Iris pigment epithelial cell (primary cell): ENCODE measurements at places on chromosomes 13 and 19.

- DNase-seq = no peak
These were observed 49.1 kb upstream of the FLT1 start for GRCh38 chr13:28544026-28544425.

DNA sequence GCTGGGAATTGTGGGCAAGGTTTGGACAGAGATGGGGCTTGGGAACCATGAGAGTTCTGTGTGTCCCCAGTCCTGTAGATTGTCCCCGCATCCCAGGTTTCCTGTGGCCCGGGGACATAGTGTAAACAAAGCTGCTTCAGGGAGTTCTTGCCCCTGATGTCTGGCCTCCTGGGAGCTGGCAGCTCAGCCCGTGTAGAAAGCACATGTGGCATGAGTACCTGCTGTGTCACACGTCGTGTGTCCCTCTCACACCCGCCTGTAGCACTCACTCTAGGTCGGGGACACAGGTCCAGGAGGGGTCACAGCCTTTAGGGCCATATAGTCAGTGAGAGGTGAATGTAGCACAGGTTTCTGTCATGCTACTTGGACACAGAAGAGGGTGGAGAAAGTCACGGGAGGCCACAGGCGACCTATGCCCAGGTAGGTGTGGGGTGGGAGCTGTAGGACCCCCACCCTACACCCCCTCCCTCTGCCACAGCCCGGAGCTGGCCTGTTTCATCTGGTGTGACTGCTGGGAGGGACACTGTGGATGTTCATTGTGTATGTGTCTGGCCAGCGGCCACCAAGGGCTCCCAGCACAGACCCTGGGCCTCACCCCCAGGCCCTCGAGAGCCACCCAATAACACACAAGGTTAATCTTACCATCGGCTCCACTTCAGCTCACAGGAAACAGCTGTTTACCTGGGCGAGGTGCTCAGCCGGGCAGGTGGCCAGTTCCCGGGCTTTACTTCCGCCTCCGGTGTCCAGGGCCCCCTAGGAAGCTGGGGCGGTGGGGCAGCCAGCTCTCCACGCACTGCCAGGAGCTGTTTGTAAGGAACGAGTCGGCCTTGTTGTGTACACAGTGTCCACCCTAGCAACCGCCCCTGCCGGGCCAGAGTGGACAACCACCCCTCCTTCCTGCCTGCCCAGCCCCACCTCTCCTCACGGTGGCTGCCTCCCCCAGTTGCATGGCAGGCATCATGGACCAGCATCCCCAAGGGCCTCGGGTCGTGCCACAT lies 49.7 kb downstream of the COMP start:
- DNase-seq = no peak

- DNase-seq = peak; percentile 40
These were observed 546.6 kb downstream of the DACH1 start for GRCh38 chr13:71320452-71320851.

DNA sequence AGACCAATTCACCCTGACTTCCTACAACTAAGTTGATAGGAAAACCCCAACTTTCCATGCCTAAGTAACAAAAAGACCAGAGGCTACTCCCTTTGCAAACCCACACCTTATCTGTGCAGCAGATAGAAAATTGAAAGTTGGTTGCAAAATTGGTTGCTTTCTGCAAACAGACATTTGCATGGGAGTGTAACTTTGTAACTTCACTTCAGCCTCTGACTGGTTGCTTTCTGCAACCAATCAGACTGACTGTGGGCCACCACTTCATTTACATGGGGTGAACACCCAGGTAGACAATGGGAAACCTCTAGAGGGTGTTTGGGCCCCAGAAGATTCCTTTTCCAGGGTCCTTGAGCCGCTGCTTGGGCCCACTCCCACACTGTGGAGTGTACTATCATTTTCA lies 9.8 kb downstream of the TEX30 start:
- no peak for DNase-seq

DNA sequence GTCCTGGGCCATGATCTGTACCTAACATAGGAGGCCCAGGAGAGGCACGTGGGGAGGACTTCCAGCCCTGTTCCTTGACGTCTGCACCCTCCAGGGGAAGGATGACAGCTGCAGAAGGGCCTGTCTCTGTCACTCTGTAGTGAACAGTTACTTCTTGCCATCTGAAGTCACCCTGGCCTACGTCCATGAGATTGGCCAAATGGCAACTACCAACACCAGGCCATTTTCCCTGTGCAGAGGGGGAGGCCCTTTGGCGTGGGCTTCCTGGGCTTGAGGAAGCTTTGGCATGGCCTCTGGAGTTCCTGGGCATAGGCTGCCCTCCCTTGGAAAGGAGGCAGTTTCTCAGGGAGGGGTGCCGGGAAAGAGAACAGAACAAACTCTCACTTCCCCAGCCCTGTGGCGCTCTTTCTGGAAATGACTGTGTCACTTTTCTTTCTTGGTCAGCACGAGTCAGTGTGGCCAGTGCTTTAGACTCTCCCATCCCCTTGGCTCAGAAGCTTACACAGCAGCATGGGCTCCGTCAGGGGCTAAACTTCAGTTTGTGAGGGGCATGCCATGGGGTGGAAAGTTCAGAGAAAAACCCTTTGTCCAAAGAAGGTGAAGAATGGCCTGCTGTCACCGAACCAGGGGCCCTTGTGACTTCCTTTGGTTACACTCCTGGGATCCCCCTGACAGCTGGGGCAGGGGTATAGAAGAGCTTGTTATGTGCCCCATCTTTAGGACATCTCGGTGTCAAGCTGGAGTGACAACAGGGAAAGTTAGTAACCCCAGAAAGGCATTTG lies 5.3 kb downstream of the CARM1 start:
- no peak for DNase-seq

GRCh38 chr19:23772675-23773063 lies 14.0 kb upstream of the ZNF681 start:
- no peak for DNase-seq

DNA sequence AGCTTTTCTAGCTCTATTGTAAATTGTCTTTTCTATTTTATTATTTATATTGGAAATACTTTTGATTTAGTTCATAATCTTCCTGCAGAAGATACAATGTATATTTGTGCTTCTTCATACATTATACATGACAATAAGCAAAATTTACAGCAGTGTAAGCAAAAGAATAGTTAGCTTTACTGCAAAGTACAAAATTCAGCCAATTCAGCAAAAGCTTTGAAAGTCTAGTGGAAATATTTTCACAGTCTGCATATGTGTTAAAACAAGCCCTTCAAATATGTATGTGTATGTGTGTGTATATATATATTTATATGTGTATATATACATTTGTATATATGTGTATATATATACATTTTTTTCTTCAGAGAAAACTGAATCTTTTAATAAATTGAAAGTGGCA lies 879.1 kb downstream of the SLITRK1 start:
- no peak for DNase-seq

DNA sequence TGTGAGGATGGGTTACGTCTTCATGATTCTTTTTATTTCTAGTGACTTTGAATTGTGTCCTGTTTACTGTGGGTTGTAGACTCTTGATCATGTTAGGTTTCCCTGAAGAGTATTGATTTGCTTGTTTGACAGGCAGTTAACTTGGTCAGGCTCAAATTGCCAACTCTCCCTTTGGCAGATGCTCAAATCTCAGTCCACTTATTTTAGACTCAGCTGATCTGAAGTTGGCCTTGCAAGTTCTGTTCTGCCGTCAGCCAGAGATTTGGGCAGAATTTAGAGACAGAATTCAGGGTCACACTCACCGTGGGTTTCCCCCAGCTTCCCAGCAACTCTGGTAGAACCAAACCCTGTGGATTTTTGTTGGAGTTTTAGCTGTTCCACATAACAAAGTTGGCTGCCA lies 71.6 kb upstream of the TEX29 start:
- no peak for DNase-seq

GRCh38 chr19:19627621-19628500 lies at the start of gene LPAR2:
LPAR2 (minus strand) TSS chr19:19628220; CDS start chr19:19627275, 945 bp downstream.
- no peak for DNase-seq

GRCh38 chr13:99013951-99014350 lies 36.1 kb upstream of the DOCK9 start:
- no peak for DNase-seq

DNA sequence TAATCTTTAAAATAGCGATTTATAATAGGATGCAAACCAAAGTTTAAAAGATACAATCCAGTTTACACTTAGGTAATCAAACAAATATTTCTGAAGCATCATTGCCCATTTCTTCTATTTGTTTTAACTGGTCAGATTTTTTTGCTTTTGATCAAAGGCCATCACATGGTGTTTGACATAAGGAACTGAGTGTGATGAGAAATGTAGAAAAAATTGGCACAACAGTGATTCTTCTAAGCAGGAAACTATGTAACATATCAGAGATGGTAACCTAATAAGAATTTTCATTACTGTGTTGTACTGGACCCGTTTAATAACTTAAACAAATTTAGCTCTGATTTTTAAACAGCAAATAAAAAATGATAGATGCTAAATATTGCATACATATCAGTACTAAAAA lies 644.7 kb upstream of the KLF12 start:
- peak; percentile 36 for DNase-seq

DNA sequence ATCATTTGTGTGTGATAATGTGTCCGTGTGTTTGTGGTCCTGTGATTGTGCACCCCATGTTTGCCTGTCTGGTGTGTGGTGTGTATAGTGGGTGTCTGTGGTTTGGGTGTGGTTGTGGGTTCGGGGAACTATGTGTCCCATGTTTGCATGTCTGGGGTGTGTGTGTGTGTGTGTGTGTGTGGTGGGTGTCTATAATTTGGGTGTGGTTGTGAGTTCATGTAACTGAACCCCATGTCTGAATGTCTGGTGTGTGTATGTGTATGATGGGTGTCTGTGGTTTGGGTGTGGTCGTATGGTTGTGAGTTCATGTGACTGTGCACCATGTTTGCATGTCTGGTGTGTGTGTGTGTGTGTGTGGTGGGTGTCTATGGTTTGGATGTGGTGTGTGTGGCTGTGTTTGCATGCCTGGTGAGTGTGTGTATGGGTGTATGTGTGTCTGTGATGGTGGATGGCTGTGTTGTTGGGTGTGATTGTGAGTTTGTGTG lies 11.1 kb upstream of the NFIX start:
- DNase-seq = no peak

- DNase-seq = no peak
These were observed 26.5 kb downstream of the GPR18 start for GRCh38 chr13:99231721-99232120.

- no peak for DNase-seq
These were observed 792.9 kb downstream of the LIG4 start for GRCh38 chr13:107422421-107422820.

DNA sequence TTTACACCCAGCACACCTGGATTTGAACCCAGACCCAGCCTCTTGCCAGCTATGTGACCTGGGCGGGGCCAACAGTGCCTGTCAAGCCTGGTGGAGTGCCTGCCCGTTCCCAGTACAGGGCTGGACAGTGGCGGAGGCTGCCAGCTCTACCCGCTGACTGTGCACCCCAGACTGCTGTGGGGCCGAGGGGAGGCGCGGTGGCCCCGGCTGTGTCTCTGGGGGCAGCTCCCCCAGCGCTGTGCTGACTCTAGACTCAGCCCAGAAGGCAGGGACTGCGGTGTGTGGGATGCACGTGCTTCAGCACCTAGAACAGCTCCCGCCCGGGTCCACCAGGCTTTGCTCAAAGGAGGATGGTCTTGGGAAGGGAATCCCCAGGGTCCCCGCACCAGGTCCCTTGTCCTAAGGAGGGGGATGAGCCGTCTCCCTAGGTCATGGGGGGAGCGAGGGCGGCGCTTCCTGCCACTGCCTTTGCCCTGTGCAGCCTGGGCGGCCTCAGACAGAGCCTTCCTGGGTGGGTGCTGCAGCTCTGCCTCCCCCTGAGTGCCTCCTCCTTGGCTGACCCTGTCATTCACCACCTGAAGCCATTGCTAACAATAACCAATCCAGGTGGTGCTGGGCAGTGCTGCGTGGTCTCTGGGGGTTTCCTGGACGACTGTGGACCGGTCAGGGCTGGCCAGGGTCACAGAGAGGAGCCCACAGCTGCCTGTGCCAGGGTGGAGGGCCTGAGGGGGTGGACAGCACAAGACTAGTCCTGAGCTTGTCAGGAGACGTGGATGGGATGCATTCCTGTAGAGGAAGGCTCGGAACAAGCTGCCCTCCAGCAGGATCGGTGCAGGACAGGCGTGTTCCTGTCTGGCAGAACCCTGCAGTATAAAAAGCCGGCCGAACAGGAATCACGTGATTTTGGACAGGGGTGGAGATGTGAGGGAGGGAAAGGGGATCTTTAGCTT lies 18.6 kb downstream of the TMEM255B start:
- peak; percentile 30 for DNase-seq

DNA sequence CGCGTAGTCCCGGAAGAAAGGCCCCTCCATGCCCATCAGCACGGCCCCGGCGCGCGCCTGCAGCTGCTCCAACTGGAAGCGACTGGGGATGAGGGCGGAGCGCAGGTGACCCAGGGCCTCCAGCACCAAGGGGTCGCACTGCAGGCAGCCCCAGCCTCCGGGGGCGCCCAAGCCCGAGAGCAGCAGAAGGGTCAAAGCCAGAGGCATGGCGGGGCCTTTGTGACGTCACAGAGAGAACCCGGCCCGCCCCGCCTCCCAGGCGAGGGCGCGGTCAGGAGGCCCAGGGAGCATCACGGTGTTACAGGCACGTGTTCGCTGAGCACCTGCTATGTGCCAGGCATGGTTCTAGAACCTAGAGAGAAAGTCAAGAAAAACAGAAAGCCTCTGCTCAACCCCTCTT lies at the start of gene IZUMO2:
TSS of gene IZUMO2 (minus strand) at position 294 of the 400 bp plus-strand sequence. CDS start at position 207, 87 bp downstream.
- DNase-seq = no peak

GRCh38 chr13:73274147-73274546 lies 215.3 kb downstream of the KLF5 start:
- peak; percentile 72 for DNase-seq

DNA sequence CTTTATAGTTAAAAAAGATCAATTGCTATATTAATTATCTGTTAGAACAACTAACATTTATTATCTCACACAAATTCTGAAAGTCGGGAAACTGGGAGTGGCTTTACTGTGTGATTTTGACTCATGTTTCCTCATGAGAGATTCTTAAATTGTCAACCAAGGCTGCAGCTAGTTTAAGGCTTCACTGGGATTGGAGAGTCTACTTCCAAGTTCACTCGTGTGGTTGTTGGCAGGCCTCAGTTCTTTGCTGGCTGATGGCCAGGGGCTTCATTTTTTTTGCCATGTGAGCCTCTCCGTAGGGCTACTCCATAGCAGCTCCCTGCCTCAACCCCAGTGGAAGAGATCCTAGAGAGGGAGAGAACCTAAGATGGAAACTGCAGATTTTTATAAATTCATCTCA lies 24.5 kb upstream of the LPAR6 start:
- peak; percentile 64 for DNase-seq

- DNase-seq = no peak
These were observed 240.4 kb downstream of the KCNRG start for GRCh38 chr13:50255639-50256038.

DNA sequence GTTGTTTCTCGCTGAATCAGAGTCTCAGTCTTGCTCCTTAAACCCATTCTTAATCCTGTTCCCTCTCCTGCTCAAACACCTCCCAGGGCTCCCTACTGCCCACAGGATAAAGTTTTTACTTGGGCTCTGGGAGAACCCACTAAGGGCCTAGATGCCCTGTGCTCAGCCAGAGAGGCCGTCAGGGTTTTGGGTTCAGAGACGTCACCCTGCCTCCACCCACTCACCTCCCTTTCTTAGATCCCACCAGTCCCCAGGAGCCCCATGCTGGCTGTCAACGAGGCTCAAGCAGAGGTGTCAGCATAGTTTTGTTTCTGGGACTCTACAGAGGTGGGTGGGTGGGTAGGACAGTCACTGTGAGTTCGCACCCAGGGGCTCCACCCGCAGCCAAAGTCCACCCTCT lies 15.5 kb upstream of the CYP4F2 start:
- no peak for DNase-seq

GRCh38 chr19:50695251-50696093 lies 24.1 kb downstream of the SHANK1 start:
- no peak for DNase-seq
